Activated gamma-delta T cell treated with anti-CD3 and anti-CD28 coated beads, Interleukin-2, amount 50 U/mL, for 16 hours (primary cell): ENCODE measurements at places on chromosomes 16 and 17.

DNA sequence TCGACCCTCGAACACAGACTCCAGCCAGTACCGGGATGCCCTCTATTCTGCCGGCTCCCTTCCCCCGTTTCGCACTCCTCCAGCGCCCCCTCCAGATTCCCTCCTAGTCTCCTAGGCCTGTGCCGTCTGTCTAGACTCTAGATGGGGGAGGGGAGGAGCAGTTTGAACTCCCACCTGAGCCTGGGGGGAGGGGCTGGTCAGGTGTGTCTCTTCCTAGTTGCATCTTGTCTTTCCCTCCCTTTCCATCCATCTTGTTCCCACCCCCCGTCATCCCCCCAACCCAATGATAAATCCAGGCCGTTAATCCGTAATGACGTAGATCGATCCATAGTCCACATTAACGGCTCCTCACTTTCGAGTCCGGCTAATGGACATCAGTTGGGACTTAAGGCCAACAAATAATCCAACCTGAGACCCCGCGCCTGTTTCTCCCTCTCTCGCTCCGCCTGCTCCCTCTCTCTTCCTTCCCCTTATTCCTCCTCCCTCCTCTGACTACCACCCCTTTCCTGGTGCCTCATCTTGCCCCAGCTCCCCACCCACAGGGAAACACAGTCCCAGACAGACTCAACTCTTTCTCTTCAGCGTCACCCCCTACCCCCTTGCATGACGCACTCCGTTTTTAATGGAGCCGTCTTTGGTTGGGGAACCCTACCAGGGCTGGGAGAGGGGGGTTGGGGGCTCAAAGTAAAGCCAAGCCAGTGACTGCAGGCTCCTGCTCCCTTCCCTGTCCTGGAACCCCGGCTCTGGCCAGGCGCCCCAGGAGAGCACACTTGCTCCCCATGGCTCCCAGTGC is 3.4 kb upstream of the HOXB5 start:
- DNase-seq, result no peak

DNA sequence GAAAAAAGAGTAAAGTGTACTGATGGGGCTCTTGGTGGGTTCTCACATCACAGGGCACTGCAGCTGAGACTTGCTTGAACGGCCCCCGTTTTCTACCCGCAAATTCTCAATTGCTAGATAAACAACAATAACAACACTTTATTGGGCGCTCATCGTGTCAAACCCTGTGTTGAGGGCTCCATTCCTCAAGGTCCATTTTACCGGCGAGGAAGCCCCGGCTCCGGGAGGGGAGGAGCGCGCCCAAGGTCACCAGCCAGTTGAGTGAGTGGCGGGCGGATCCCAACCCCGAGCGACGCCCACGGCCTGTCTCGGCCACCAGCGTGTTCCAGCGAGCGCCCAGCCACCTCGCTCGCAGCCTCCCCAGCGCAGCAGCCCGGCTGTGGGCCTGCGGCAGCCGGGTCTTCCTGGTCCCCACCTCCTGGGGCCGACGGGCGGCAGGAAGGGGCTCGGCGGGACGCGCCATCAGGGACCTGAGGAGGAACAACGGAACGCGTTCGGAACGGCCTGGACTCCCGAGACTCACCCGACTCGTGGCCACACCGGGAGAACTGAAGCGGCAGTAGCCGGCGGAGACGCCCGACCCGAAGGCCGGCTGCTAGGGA is 373 bp downstream of the CMC2 start:
- peak; percentile 52 for DNase-seq

DNA sequence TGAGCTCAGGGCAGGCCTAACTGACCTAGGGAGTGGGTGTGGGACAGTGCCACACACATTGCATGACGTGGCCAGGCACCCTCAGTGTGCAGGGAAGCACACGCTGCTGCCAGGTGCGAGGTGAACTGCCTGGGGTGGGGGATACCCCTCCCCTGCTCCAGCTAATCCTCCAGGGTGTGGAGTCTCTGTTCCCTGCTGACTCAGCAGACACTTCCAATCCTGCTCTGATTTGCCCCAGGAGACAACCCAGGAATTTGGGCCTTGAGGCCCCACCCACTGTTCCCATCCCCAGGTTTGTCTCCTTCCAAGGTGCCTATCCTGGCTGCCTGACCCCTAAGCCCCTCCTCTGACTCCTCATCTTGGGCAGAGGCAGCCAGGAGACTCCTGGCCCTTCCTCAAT is 10.7 kb downstream of the DLX3 start:
- no peak for DNase-seq

DNA sequence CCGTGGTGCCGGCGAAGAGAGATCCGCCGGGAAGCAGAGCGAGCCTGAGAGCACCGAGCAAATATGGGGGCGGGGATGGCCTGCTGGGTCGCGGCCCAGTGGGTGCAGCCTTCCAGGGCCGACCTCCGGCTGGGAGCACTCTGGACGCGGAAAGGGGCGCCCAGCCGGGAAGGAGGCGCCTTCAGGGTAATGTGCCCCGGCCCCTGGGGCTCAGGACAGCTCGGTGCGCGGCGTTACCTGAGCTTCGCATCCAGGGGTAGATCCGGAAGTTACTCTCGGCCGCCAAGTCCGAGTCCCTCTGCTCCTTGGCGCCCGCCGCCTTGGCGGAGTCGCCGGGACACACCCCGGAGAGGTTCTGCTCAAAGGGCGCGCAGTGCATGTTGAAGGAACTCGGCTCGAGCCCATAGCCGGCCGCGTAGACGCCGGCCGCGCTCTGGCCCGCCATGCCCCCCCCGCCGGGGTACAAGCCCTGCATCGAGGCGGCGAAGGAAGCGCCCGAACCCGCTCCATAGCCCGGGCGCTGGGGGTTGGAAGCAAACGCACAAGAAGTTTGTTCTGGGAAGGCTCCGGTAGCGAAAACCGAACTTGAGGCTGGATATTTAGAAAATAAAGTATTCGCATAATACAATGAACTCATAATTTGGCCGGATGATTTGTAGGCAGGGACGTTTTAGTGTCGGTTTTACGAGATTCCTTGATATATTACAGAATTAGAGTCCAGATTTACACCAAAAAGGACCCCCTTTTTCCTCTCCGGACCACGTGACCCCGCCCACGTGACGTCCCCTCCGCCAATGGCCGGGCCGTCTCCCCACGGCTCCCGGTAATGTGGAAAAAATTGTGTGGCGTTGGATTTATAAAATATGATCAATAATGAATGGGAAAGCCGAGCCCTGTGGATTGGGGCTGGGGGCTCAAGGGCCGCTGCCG is at the start of gene HOXB7:
Gene HOXB7 (minus strand): TSS at position 736 of the 930 bp plus-strand sequence. CDS start 99 bp downstream, at position 637.
- no peak for DNase-seq

DNA sequence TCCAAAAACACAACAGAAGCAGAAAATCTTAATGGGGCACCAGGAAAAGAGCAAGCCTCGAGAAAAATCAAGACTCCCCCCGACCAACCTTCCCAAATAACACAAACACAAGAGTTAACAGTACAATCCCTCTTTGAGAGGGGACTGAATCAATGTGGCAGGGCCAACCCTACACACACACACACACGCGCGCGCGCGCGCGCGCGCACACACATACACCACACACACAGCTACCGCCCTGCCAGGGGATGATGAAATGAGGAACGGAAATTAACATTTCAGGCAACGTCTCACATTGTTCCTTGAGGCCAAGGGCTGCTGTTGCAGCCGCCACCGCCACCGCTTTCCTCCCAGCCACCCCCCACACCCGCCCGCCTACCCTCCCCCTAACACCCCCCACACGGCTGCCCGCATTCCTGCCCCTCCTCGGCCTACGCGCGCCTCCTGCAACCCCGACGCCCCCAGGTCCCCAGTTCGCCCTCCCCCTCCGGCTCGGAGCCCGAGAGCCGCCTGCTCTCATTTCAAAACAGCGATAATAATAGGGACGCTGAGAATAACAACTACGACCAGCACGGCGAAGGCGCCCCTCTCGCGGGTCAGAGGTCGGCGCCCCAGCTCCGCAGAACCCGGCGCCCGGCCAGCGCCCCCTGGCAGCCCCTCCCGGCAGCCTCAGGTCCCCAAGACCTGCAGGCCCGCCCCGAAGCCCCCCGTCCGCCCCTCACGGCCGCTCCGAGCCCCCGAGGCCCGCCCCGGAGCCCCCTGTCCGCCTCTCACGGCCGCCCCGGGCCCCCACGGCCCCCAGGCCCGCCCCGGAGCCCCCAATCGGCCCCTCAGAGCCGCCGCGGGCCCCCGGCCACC is 1.1 kb downstream of the ANKRD11 start:
- DNase-seq, result peak; percentile 77
